ENCODE measurements at places on chromosomes 16 and 17.

DNA sequence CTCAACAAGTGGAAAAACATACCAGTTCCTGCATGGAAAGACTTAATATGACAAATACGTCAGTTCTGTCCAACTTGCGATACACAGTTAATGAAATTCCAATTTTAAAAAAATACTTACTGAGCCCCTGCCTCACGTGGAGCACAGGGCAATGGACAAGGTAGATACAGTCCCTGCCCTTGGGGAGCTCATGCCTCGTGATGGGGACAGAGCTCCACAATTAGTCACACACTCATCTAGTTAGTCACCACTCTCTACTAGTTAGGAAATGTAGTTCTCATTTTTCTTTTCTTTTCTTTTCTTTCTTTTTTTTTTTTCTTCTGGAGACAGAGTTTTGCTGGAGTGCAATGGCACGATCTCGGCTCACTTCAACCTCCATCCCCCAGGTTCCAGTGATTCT lies 74.7 kb upstream of the CDH5 start:
- no peak for DNase-seq

DNA sequence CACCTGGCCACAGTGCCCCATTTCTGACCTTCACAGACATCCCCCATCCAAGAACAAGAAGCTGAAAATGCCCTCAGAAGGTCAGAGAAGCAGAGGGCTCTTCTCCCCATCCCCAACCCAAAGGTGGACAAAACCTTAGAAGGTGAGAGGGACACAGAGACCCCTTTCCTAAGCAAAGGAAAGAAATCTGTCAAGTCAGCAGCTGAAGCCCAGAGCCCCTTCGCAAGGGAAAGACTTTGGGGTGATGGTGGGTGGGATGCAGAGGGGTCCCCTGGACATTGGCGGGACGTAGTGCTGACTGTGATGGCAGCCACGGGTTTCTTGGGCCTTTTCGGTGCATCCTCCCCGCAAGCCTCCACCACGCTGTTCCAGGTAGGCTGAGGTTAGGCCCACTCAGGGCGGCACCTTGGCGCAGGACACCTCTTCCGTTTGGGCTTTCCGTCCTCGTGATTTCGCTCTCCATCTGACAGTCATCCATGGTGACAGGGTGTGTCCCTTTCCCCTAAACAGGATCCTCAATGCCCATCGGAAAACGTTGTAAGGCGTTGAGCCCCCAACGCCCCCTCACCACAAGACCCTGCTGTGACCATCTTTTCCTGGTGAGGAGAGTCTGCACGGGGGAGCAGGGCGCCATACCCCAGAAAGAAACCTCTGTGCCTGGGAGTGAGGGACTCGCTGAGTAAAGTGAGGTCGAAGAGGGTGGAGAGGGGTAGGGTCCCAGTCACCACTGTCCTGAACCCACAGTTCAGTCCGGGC lies 10.7 kb upstream of the GSDMA start:
- DNase-seq: no peak

- no peak for DNase-seq
These were observed 11.9 kb upstream of the DNASE1 start for GRCh38 chr16:3642397-3643094.

GRCh38 chr16:71666928-71667707 lies 41.1 kb downstream of the MARVELD3 start:
- DNase-seq: no peak

DNA sequence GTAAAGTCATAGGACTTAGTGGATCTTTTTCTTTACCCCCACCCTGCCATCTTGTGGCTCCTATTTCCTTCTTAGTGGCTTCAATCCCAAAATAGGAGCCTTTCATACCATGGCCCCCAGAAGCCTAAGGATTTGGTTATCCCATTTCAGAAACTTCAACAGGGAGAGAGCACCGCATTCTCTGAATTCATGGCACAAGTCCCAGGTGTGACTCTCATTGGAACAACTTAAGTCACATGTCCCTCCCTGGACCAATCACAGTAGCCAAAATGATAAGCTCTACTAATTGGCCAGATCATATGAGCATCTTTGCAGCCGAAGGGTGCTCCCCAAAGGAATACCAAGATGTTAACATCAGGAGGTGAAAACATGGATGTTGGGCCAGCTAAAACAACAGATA lies 43.2 kb downstream of the AXIN2 start:
- DNase-seq: no peak

- DNase-seq: no peak
These were observed 5.3 kb downstream of the LMF1 start for GRCh38 chr16:965487-965886.

- no peak for DNase-seq
These were observed 2.1 kb downstream of the OMG start for GRCh38 chr17:31294820-31295488.

DNA sequence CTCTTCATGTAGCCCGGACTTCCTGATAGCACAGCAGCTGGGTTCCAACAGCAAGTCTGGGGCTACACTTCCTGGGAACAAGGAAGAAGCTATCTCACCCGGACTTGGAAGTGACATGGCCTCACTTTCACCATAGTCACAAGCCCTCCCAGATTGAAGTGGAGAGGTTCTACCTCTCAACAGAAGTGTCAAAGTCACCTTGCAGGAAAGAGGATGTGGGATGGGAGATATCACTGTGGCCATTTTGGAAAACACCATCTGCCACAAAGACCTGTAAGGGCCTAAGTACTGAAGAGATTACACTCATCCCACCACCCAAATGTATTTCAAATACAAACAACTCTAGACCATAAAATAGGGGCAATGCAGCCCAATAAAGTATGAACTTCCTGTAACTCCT lies 29.9 kb upstream of the DHRS7B start:
- no peak for DNase-seq

GRCh38 chr17:61833536-61834193 lies 29.7 kb downstream of the BRIP1 start:
- DNase-seq: peak; percentile 59

DNA sequence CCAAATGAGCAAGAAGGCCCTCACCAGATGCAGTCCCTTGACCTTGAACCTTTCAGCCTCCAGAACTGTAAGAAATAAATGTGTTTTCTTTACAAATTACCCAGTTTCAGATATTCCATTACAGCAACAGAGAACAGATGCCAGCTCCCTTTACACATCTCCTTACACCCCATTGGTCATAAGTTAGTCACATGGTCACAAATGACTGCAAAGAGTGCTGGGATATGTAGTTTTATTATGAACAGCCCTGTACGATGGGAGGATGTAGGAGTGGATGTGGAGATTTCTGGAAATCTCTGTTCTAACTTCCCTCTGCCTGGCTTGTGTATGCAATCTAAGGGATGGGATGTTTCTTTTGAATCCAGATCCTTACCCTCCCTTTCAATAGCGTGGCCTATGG lies 13.3 kb upstream of the RPL38 start:
- no peak for DNase-seq

- no peak for DNase-seq
These were observed 366.9 kb downstream of the SLC39A11 start for GRCh38 chr17:72725433-72726068.

- no peak for DNase-seq
These were observed 168.8 kb downstream of the AATF start for GRCh38 chr17:37117373-37118142.

DNA sequence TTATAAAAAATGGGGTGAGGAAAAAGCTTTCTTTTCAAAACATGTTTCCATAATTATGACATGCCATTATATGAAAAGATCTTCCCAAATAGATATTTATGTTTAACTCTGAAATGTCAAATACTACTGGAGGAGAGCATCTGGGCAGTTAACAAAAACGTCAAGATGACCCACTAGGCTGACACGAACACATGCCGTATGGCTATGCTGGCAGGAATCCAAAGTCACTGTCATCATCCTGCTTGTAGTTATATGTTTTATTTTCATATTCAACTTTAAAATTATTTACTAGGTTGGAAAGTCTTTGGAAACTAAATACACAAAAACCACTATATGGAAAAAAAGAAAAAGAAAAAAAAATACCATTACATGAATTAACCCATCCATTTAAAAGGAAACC lies 27.3 kb downstream of the ANKFY1 start:
- DNase-seq: no peak

- no peak for DNase-seq
These were observed 515 bp upstream of the GOSR2 start for GRCh38 chr17:46922487-46922803.

DNA sequence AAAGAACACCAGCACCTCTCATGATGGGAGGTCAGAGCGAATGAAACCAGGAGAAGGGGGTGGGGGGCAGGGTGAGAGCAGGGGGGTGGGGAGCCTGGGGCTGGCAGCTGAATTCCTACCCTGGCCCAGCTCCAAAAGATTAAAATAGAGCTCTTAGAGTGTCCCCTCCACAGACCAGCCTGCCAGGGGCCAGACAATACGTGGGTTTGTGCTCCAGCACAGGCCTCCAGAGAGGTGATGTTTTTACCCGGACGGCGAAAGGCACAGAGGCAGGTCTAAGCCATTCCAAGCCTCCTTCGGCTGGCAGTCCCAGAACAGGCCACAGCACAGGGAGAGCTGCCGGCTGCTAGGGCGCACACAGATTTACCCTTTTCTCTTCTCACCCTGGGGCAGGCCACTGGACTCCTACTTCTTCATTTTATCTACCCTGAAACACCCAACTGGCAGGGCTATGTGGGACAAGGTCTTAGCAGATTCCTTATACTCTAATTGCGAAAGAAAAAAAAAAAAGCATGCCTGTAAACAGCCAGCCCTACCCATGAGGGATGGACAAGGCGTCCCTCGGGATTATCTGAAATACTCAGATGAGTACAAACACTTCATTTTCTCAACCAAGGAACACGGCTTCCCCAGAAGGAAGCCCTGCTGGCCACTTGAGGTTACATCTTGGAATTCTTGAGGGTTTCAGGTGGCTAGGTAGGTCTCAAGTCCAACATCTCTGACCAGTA lies 71.9 kb upstream of the NOG start:
- no peak for DNase-seq

GRCh38 chr16:83176802-83177201 lies 550.0 kb downstream of the CDH13 start:
- DNase-seq: no peak

- DNase-seq: no peak
These were observed 671 bp upstream of the FADS6 start for GRCh38 chr17:74893936-74894671.

GRCh38 chr17:49442041-49442440 lies 27.4 kb upstream of the PHB1 start:
- no peak for DNase-seq

DNA sequence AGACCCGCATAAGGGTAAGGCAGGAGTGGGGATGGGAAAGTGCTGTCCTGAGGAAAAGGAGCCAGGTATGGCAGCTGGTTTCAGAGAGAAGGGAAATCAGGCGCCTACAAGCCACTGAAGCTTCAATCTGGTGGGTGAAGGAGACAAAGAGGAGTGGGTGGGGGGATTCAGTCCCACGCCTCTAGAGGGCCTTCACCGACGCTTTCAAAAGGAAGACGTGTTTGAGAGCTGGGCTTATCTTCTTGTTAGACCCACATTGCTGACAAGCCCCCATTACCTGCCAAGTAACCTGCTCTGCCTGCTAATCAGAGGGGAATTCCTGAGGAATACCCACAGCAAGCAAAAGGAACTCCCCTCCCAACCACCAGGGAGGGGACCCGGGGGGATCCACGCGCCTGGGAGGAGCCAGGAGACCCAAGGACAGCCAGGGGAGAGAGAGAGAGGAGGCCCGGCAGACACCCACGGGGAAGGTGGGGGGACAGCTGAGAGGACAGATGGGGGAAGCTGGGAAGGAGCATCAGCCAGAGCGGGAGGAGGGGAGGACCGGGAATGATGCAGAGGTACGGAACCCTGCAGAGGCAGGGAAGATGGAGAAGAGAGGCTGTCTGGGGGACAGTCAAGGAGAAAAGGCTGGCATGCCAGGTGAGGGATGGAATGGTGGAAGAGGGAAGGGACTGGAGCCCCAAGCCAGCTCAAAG lies 1.0 kb downstream of the MTMR4 start:
- DNase-seq: no peak

- no peak for DNase-seq
These were observed 8.3 kb downstream of the TSC2 start for GRCh38 chr16:2056077-2056476.

- DNase-seq: no peak
These were observed 18.7 kb downstream of the RBFOX3 start for GRCh38 chr17:79592198-79592597.

DNA sequence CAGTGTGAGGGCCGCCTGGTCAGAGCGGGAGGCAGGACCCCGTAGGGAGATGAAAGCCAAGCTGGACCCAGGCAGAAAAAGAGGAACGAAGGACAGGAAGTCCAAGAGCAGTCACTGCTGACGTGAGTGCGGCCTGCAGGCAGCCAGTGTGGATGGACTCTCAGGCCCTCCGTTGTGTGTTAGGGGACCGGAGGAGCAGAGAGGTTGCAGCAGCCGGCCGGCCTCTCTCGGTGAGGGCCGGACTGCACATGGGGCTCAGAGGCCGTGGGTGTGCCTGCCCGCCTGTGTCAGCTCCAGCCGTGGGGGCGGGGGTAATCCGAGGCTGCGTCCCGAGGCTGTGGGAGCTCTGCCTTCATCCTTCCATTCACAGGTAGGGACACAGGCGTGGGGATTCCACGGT lies 67.4 kb downstream of the JPH3 start:
- no peak for DNase-seq

DNA sequence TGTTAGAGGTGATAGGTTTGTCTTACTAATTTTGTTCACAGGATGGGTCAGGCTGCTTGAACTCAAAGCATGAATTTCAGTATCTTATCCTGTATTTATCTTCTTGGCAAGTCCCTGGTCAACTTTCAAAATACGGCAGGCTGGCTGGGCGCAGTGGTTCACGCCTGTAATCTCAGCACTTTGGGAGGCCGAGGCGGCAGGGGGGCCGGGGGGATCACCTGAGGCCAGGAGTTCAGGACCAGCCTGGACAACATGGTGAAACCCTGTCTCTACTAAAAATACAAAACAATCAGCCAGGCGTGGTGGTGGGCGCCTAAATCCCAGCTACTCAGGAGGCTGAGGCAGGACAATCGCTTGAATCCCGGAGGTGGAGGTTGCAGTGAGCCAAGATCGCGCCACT lies 25.0 kb upstream of the RSL1D1 start:
- no peak for DNase-seq
